ENCODE measurements at places on chromosomes 4 and X. TPM values are rescaled to one million over a fixed set of nuclear protein-coding genes. Genes with fewer than 3 reads are reported as not detected.

- peak; percentile 98 for DNase-seq
These were observed at the start of gene TMEM192 for GRCh38 chr4:165112368-165113121. Gene TMEM192 (minus strand): TSS chr4:165112860. CDS start chr4:165112773, 87 bp downstream.

- no peak for DNase-seq
These were observed 389 bp upstream of the CCSER1 start for GRCh38 chr4:90126805-90127204.

GRCh38 chr4:72715299-72715698, 146.3 kb upstream of the ADAMTS3 start:
- no peak for DNase-seq

GRCh38 chr4:118396881-118397622, 44.2 kb upstream of the PRSS12 start:
- DNase-seq: no peak

Gene DDX53
- total RNA-seq: not detected

- DNase-seq: no peak
These were observed 108.3 kb upstream of the CAMK2D start for GRCh38 chr4:113869743-113870375.

Gene ADH1A
- total RNA-seq: 2.0 TPM

- peak; percentile 11 for DNase-seq
These were observed 19.1 kb downstream of the HAUS3 start for GRCh38 chr4:2222838-2223237.

DNA sequence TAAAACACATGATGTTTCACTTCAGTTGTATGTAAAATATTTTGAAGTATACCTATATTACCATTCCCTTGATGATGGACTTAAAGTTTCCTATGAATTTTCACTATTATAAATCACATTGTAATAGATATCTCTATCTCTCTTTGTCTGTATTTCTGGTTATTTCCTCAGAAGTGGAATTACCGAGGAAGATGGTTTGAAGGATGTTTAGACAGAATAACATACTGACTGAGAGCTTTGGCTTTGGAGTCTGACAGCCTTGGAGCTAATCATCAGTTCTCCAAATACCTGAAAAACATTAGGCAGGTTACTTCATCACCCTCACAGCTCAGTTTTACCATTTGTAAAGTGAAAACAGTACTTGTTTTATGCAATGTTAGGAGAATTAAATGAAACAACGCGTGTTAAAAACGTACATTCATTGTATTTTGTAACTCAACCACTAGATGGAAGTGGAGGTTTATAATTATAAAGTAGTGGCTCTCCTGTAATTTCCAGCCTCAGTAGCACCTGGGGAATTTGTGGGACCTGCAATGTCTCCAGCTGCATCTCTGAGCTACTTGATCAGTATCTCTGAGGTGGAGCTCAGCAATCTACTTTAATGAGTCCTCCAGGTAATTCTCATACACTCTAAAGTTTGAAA, 14.3 kb downstream of the JCHAIN start:
- no peak for DNase-seq

DNA sequence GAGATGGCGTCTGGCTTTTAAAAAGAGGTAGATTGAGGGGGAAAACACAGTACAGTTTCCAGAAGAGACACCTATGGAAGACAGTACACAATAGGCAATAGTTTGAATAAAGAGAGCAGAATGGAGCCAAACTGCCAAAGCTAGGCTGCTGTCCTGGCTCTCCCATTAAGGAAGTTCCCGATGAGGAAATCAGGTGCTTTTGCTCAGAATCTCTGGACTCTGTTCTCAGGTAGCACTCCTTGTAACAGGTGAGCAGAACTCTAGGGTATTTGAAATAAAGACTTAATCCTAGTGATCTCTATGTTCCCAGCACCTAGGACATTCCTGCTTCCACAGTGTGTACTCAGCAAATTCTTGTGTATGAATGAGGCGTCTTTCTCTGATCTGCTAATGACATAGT, 1.6 kb downstream of the EGF start:
- DNase-seq: no peak

GRCh38 chr4:159060161-159060560, 42.7 kb upstream of the RAPGEF2 start:
- no peak for DNase-seq

Gene S100G
- not detected for total RNA-seq

- DNase-seq: no peak
These were observed 56.3 kb upstream of the DCTD start for GRCh38 chr4:182973511-182973911.

DNA sequence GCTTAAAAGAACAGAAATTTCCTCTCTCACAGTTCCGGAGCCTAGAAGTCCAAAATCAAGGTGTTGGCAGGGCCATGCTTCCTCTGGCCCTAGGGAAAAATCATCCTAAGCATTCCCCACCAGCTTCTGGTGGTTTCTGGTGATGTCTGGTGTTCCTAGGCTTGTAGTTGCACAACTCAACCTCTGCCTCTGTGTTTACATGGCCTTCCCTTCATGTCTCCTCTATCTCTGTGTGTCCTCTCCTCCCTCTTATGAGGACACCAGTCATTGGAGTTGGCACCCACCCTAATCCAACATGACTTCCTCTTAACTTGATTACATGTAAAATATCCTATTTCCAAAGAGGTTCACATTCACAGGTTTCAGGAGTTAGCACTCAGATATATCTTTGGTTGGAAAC, 15.4 kb downstream of the LRP2BP start:
- no peak for DNase-seq

DNA sequence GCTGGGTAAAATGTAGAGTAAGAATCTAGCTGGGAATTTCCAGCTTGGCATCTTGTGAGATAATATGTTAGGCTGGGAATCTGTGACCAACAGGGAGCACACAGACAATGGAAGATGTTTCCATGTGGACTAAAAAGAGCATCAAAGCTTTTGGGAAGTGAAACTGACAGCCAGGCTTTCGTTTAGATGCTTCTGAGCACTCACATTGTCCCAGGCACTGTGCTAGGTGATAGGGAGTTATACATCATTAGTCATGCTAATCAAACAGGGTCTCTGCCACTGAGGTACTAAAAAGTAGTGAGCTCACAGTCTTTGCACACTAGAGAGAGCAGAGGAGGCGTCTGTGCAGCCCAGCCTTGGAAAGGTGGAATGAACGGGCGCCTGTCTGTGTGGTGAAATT, 101.9 kb upstream of the SCOC start:
- DNase-seq: no peak

Gene HSFX1
- total RNA-seq: 1.4 TPM

- DNase-seq: no peak
These were observed 237.5 kb downstream of the SHOX start for GRCh38 chrX:867966-868647.

DNA sequence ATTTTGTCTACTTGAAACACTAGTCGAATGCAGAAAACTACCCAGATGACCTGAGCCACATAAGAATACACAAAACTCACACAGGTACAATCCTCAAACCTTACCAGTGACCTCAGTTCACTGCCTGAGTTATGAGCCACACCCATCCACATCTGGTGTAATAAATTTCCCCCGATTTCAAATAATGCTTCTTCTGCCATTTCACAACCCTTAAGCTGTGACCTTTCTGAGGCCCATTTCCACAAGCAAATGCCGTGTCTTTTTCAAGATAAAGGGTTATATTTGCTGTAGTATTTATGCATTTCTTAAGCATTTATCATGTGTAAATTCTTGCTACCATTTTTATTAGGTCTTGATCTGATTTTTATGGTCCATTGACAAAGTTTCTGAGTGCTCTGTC, 1.8 kb upstream of the ARHGEF38 start:
- no peak for DNase-seq

DNA sequence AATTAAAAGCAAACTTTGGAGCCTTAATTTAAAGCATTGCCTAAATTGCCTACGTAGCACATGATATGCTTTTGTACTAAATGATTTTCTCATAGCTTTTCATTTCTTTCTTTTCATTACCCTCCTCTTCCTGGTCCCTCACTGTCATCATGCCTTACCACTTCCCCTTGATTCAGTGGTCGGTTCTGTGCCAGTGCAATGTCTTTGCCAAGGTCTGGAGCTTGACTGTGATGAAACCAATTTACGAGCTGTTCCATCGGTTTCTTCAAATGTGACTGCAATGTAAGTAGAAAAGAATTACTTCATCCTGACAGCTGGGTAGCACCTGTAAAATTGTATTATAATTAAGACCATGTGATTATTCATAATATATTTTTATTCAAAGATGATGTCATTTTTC, 72.5 kb downstream of the C4orf46 start:
- no peak for DNase-seq

Gene MMGT1
- 38.5 TPM for total RNA-seq

Gene GPR173
- 2.7 TPM for total RNA-seq

GRCh38 chrX:799808-800207, 169.2 kb downstream of the SHOX start:
- DNase-seq: no peak

- no peak for DNase-seq
These were observed 365.5 kb downstream of the ZNF674 start for GRCh38 chrX:46179748-46180147.

DNA sequence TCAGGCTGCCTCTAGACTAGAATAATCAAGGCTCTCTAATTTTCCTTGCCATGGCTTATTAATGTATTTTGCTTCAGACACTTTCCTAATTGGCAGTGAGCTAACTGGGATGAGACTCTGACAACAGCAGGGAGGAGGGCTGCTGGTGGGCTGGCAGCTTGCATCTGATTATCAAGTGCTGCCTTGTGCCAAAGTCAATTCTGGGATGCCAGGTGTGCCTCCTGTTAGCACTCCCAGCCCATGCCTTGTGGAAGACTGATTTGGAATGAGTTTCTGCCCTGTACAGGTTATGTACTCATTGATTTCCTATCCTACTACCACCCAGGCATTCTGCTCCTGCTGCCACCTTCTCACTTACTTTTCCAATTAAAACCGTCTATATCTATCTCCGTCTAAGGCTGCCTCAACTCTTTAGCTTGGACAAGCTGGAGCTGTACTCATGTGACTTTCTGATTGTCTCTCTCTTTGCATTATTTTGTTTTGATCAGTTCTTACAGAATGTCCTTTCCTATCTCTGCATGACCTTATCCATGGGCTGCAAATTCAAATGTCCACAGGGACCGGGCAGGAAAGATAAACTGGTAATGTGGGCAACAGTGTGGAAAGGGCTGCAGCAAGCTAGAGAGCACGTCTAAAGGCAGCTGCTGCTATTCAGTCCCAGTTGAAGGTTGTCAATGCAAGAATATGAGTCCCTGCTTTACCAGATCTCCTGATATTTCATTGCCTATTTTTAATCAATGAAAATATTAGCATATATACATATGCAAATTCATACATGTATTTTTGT, 112.6 kb downstream of the GABRA2 start:
- no peak for DNase-seq

- DNase-seq: no peak
These were observed 58.7 kb upstream of the SPANXC start for GRCh38 chrX:141301017-141301416.

GRCh38 chr4:113083346-113083745, 33.9 kb downstream of the ANK2 start:
- no peak for DNase-seq

Gene LDB2
- total RNA-seq: 50.5 TPM

GRCh38 chr4:173168396-173169177, at the start of gene GALNT7:
Gene GALNT7 (plus strand): TSS chr4:173168811. CDS start chr4:173168836, 25 bp downstream.
- peak; percentile 86 for DNase-seq

GRCh38 chr4:7860600-7861163, 79.0 kb downstream of the AFAP1 start:
- DNase-seq: no peak

DNA sequence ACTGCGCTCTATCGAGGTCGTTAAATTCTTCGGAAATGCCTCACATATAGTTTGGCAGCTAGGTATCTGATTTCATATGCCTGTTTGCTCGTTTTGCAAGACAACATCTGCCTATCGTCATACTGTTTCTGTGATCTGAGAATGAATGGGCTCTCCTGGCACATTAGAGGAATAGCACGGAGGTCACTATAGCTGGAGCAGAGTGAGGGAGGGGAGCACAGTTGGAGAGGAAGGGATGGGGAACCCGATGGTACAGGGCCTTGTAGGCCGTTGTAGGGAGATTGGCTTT, 552 bp downstream of the IKBKG start:
- DNase-seq: no peak

Gene GSTCD
- 7.8 TPM for total RNA-seq

Gene STATH
- not detected for total RNA-seq

DNA sequence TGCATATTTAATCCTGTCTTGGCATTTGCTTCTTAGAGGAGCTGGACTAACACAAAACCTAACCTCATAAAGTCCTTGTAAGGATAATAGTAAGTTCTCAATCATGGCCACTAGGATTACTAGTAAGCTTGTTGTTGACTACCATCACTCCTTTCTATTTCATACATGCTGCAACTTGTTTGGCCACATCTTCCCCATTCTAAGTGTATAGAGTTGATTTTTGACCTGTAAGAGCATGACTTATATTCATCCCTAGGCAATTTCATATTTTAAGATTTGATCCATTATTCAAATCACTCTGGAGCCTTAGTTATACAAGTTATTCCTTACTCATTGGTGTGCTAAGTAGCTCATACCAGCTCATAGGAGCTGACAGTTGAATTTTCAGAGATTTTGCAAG, 109.4 kb downstream of the EFHC2 start:
- DNase-seq: no peak

- DNase-seq: no peak
These were observed 7.2 kb upstream of the CCSER1 start for GRCh38 chr4:90120037-90120436.

DNA sequence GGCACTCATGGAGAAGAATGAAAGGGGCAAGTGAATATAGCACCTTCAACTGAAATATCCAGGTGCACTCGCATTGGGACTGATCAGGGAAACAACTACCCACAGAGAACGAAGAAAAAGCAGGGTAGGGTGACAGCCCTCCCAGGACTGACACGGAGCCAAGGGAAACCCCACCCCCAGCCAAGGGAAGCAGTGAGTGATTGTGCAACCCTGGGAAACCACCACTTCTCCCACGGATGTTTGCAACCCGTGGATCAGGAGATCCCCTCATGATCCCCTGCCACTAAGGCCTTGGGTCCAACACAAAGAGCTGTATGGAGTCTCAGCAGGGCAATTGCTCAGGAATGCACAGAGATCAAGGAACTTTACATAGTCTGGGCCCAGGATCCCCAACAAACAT, 158.5 kb upstream of the HCCS start:
- no peak for DNase-seq

DNA sequence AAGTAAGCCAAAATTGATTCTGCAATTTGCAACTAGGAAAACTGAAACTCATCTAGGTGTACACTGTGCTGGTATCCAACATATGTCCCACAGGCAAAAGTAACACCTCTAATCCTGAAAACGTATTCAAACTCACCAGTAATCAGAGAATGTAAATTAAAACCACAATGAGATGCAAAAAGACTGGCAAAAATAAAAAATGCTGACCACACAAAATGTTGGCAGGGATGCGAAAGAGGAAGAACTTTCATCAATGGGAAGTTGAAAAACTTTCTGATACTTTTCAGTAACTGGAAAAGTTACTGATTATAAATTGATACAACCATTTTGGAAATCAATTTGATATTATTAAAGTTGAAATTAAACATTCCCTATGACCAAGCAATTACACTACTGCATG, 20.1 kb upstream of the CORIN start:
- DNase-seq: no peak

GRCh38 chr4:48787056-48787455, 7.0 kb upstream of the FRYL start:
- no peak for DNase-seq

GRCh38 chr4:164892018-164892417, 15.0 kb downstream of the APELA start:
- no peak for DNase-seq

- no peak for DNase-seq
These were observed 180.8 kb downstream of the MAGEB17 start for GRCh38 chrX:16347968-16348670.

Gene CCDC120
- 3.0 TPM for total RNA-seq

- no peak for DNase-seq
These were observed 3.5 kb upstream of the N4BP2 start for GRCh38 chr4:40053161-40053560.

Data from posterior vena cava (tissue), 2 donors.